CD8-positive, alpha-beta memory T cell (primary cell): ENCODE measurements at places on chromosomes 1 and 21. TPM values are rescaled to one million over a fixed set of nuclear protein-coding genes. Genes with fewer than 3 reads are reported as not detected.

ADAMTS5 gene
- not detected for polyA plus RNA-seq

DRAXIN gene
- 0.12 TPM for polyA plus RNA-seq

RAVER2 gene
- 1.5 TPM for polyA plus RNA-seq

HSF2BP gene
- polyA plus RNA-seq, result 0.28 TPM

ACTA1 gene
- not detected for polyA plus RNA-seq

AADACL3 gene
- polyA plus RNA-seq, result not detected

E2F2 gene
- 0.76 TPM for polyA plus RNA-seq

KPRP gene
- not detected for polyA plus RNA-seq

ZNF678 gene
- 4.0 TPM for polyA plus RNA-seq

KRTAP13-2 gene
- not detected for polyA plus RNA-seq

JAM2 gene
- polyA plus RNA-seq, result not detected

NBPF20 gene
- polyA plus RNA-seq, result 0.62 TPM

SHISA4 gene
- polyA plus RNA-seq, result 0.41 TPM

LYPD8 gene
- not detected for polyA plus RNA-seq

CHAF1B gene
- polyA plus RNA-seq, result 2.4 TPM

IL19 gene
- not detected for polyA plus RNA-seq

MYOC gene
- polyA plus RNA-seq, result not detected

COL16A1 gene
- polyA plus RNA-seq, result not detected

MYOG gene
- not detected for polyA plus RNA-seq

ICOSLG gene
- polyA plus RNA-seq, result 2.3 TPM

NEXN gene
- 0.84 TPM for polyA plus RNA-seq

USH2A gene
- polyA plus RNA-seq, result not detected

RIIAD1 gene
- not detected for polyA plus RNA-seq

PLEKHM2 gene
- polyA plus RNA-seq, result 8.3 TPM

C1QB gene
- not detected for polyA plus RNA-seq

ALDH9A1 gene
- 101 TPM for polyA plus RNA-seq

ADCY10 gene
- not detected for polyA plus RNA-seq

THAP3 gene
- polyA plus RNA-seq, result 24.0 TPM

MIXL1 gene
- polyA plus RNA-seq, result not detected

CR1L gene
- not detected for polyA plus RNA-seq

TUFT1 gene
- polyA plus RNA-seq, result 1.8 TPM

RPAP2 gene
- polyA plus RNA-seq, result 30.8 TPM

IGSF3 gene
- not detected for polyA plus RNA-seq

PTCH2 gene
- not detected for polyA plus RNA-seq

SLC26A9 gene
- not detected for polyA plus RNA-seq
